ENCODE measurements at places on chromosomes 6 and 20.
A peak's percentile ranks its signal among the peaks of the same experiment; 100 is the strongest.

GRCh38 chr6:27474172-27474465 is 1.2 kb upstream of the ZNF184 start:
- no peak for DNase-seq

GRCh38 chr6:41191569-41191968 is 9.4 kb downstream of the TREML2 start:
- DNase-seq, result peak; percentile 28

DNA sequence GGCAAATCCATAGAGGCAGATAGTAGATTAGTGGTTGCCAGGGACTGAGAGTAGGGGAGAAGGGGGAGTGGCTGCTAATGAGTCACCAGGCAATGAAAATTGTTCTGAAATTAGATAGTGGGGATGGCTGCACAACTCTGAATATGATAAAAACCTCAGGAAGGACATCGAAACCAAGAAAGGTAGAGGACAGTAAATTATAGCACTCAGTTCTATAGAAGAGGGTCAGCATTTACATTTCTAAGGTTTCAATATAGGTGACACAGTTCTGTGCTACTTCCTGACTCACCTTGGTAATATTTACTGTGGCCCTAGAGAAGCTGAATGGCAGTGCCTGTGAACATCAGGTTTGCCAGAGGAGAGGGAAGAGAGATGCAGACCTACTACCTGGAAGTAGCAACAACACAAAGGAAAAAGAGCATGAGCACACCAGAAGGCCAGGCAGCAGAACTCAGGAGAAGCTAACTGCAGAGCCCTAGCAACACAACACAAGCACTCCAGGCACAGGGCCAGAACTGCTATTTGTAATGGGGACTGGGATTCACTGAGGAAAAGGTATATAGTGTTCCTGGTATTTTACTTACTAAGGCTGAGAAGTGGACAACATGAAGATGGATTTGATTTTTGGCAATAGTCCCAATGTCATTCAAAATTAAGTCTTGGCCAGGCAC is 75.9 kb downstream of the PLCG1 start:
- no peak for DNase-seq

GRCh38 chr6:158071121-158072082 is 89.7 kb downstream of the SYNJ2 start:
- DNase-seq, result no peak

DNA sequence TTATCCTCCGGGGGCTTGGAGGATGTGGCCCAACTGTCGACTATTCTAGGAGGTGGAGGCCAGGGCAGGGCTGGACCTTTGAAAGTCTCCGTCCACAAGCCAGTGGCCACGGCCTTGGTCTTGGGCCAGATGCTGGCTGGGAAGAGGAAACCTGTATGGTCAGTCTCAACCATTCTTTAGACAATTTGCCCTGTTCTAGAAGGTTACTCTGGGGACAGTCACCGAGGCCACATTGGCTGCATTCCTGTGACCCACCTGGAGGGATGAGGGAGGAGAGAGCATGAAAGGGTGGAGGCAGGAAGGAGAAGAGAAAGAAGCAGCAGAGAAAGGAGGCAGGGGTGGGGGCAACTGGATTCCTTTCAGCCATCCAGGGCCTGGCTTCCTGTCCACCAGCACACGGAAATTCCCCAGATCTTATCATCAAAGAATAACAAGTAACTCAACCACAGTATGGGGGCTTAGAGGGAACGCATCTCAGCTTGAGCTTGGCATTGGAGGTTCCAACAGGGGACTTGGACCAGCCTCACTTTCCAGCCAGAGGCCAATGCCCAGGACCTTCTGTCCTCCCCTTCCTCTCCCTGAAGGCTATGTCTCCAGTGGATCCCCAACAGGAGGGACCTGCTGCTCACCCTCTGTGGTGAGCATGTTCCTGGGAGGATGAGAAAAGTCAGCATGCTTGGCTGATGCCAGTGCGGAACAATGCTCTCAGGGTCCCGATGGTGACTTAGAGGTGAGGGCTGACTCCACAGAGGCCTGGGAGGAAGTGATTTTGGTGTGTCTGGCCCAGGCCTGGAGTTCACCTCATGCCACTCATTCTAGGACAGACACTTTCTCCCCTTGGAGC is 30.4 kb downstream of the TGM2 start:
- DNase-seq, result no peak

GRCh38 chr20:62405108-62405980 is 1.7 kb downstream of the CABLES2 start:
- DNase-seq, result no peak

DNA sequence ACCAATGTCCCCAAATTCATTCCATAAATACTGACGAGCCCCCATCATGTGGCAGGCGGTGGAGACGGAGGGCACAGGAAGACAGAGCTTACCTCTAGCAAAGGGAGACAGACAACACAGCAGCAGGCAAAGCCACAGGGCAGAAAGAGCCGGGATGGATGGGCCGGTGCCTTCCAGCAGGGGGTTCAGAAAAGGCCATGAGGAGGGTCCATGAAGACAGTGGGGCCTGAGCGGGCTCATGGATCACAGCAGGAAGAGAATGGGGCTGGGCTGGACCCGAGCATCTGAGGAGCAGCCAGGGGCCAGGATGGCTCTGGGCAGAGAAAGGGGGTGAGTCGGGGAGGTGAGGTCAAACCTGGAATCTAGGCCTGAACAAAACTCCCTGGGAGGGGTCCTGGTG is 42.0 kb downstream of the PREX1 start:
- no peak for DNase-seq

GRCh38 chr6:11386726-11387125 is 150.8 kb upstream of the TMEM170B start:
- DNase-seq, result no peak
